Activated CD4-positive, CD25-positive, alpha-beta regulatory T cell treated with anti-CD3 and anti-CD28 coated beads, Interleukin-2, amount 50 U/mL, for 16 hours (primary cell): ENCODE measurements at places on chromosomes 1 and 21.

DNA sequence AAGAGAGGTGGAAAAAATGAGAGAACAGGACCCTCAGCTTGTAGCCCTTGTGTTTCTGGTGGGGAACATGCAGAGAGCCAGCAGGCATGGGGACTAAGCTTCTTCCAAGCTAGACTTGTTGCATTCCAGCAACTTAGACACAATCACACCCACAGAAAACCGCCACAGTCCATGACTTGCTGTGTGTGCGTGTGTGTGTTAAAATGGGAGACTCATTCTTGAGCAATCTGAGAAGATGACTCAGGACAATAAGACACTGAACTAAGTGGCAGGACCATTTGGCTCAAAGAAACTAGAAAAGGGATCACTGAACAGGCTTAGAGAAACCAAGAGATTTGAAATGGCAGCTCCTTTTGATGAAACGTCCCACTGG lies 78.0 kb downstream of the HLX start:
- no peak for DNase-seq

GRCh38 chr1:117646007-117646811 lies 40.4 kb downstream of the TENT5C start:
- no peak for DNase-seq

- no peak for DNase-seq
These were observed 494 bp downstream of the SF3B4 start for GRCh38 chr1:149927056-149927562.

GRCh38 chr1:202592146-202592545 lies 118.1 kb downstream of the SYT2 start:
- no peak for DNase-seq

DNA sequence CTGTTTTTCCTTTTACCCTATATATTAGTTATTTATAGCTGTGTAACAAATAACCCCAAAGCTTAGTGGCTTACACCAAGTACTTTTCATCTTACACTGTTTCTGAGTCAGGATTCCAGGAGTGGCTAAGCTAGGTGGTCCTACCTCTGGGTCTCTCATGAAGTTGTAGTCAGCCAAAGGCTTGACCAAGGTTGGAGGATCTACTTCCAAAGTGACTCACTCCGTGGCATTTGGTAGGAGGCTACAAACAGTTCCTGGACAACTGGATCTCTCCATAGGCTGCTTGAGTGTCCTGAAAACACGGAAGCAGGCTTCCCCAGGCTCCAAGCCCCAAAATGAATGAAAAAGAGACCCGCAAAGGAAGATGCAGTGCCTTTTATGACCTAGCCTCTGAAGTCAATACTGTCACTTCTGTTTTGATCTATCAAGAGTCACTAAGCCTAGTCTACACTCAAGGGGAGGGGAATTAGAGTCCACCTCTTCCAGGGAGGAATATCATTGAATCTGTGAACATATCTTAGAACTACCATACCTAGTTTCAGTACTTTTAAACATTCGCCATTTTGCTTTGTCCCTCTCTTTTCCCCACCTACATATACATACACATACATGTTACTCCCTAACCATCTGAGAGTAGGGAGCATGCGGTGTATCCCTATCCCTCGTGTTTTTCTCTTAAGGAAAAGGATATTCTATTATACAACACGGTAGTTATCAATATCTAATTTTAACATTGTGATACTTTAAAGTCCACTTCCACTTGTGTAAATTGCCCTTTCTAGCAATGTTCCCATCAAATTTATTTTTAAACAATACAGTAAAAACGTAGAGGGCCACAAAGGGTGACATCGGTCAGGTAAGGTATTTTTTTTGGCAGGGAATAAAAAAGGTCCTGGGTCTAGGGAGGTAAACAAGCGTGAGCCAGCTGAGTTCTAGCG lies 67.2 kb downstream of the SLC35A3 start:
- DNase-seq, result no peak

GRCh38 chr1:63888984-63889383 lies 115.2 kb downstream of the ROR1 start:
- DNase-seq, result no peak

- no peak for DNase-seq
These were observed 499.2 kb downstream of the SETD4 start for GRCh38 chr21:35561116-35561515.

DNA sequence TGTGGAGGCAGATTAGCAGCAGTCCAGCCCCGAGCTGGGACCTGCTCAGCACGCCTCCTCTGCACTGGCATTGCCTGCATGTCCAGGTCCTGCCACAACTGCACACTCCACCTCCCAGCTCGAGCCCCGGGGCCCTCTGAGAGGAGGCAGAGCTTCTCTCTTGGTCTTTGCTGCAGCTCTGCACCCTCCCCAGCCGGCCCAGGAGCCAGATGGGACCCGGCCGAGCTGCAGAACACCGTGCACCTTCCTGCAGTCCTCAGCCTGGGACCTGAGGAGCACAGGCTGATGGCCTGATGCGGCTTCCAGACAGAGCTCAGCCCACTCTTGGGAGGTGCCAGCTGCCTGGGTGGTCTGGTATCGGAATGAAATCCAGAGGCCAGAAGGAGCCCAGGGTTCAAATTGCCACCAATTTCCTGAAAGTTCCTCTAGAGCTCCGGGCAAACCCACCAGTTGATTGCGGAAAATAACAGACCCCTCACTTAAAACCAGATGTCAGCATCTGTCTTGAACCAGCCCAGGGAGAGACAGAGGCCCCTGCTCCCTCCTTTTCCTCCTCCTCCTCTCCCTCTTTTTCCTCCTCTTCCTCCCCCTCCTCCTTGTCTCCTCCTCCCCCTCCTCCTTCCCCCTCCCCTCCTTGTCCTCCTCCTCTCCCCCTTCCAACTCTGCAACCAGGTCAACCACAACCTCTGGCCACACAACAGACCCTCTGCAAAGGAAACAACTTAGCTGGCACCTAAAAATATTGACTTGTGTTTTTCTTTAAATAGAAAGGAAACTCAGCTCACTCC lies 10.6 kb upstream of the SPSB1 start:
- DNase-seq, result no peak

GRCh38 chr1:3174487-3175247 lies 105.7 kb downstream of the PRDM16 start:
- no peak for DNase-seq
